ENCODE measurements at places on chromosomes 6 and 20.

DNA sequence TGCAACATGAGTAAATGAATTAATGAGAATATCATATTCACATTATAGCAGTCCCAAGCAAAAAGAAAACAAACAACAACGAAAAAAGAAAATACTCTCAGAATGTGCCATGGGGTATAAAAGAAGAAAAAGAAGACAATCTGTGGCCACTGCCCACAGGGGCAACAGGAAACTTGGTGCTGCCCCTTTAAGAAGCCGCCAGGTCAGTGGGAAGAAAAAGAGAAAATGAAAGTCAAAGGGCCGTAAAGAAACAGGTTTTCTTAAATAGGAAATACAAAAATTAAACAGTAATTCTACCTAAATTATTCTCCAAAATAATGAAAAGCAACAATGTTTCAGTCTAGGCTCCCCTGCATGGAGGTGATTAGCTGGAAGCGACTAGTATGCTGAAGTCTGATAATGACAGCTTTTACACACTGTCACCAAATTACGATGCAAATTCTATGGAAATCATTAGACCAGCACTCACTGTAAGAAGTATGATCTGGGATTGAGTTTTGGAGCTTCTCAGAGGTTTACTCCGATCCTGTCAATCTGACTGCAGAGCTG lies 23.6 kb downstream of the GMDS start:
- DNase-seq, result peak; percentile 13

- DNase-seq, result no peak
Measured at GRCh38 chr6:112682071-112682470, 334.9 kb downstream of the RFPL4B start.

GRCh38 chr6:55913228-55914195 lies 38.1 kb upstream of the BMP5 start:
- peak; percentile 42 for DNase-seq

DNA sequence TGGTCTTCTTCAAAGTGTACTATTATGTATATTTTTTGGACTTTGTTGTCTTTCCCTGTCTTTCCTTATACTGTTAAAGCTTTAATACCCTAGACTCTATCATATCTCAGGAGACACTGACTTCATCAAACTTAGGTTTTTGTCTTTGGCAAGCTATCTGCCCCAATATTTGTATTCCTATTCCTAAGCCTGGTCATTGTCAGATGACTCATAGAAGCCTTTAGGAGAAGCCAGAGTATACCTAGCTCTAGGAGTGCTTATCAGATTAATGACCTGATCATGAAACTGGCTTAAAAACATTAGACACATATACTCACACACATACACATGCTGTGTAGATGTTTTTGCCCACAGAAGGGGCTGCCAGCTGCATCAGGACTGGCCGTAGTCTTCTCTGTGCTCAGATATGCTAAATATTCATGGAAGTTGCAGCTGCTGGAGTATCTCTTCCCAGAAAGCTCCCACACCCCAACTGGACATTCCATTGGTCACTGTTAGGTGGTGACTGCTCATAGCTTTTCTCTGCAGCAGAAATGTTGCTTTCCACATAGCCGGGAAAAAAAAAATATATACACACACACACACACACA lies 102.0 kb downstream of the ANKS1A start:
- DNase-seq, result no peak

Data from Kasumi-1 (cell line).